Neural cell (in vitro differentiated cells): ENCODE measurements at places on chromosomes 1 and 21. TPM values are rescaled to one million over a fixed set of nuclear protein-coding genes. Genes with fewer than 3 reads are reported as not detected.

The TMEM240 gene
- polyA plus RNA-seq = 46.7 and 52.1 TPM in 2 replicates

The IL19 gene
- polyA plus RNA-seq = not detected in 2 replicates

The SPRR2G gene
- not detected in 2 replicates for polyA plus RNA-seq

The IGSF3 gene
- polyA plus RNA-seq = 81.1 and 81.4 TPM in 2 replicates

The HRNR gene
- not detected in 2 replicates for polyA plus RNA-seq

The CYP4B1 gene
- polyA plus RNA-seq = not detected in 2 replicates

The TFF2 gene
- polyA plus RNA-seq = not detected in 2 replicates

The KIAA1614 gene
- 0.50 and 1.4 TPM in 2 replicates for polyA plus RNA-seq

The LCE5A gene
- not detected in 2 replicates for polyA plus RNA-seq

The GPA33 gene
- polyA plus RNA-seq = 0.14 and 0.28 TPM in 2 replicates

The C1orf56 gene
- 0.87 and 1.2 TPM in 2 replicates for polyA plus RNA-seq

The PKP1 gene
- polyA plus RNA-seq = not detected in 2 replicates

The CD53 gene
- not detected in 2 replicates for polyA plus RNA-seq
